CD4-positive, alpha-beta memory T cell (primary cell): ENCODE measurements at places on chromosomes 12 and 14. TPM values are rescaled to one million over a fixed set of nuclear protein-coding genes. Genes with fewer than 3 reads are reported as not detected.

DNA sequence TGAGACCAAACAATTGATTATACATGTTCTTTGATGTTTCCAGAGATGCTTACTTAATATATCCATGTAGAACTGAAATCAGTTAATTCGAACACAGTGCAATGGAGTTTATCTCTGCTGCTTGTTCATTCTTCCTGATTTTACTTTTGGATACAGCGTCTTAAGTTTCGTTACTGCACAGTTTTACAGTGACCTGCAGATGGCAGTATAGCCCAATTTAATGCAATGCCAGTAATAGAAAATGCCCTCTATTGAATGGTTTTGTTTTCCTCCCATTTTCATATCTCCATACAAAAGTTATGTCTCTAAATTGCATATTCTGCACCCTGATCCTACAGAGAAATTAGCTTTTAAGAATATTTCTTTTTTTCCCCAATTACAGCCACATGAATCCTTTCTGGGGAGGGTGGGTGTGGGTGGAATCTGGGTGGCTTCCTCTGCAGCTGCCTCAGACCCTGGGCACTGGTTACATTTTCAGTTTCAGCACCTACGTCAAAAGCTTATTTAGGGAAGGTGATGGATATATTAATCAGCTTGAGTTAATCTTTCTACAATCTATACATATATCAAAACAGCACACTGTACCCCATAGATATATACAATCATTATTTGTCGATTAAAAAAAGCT lies 101.1 kb upstream of the DCD start:
- H3K27ac ChIP-seq: no peak overlapping the region
- H3K36me3 ChIP-seq: no peaks in the 10 kb centered on the region
- H3K4me3 ChIP-seq: no peak overlapping the region
- H3K27me3 ChIP-seq: no peaks in the 10 kb centered on the region
- peak; percentile 63 for DNase-seq

DNA sequence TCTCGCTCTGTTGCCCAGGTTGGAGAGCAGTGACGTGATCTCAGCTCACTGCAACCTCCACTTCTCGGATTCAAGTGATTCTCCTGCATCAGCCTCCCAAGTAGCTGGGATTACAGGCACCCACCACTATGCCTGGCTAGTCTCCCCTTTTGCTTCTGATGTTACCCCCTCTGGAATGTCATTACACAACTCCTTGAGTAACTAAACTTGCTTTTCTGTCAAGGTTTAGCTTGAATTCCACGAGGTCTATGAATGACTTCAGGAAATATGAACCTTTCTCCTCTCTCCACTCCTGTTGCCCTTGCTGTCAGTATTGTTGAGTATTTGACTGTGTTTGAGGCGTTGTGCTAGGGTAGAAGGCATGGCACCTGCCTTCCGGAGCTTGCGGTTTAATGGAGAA lies 16.8 kb upstream of the RTRAF start:
- H3K4me3 ChIP-seq: no peak overlapping the region
- no peak for DNase-seq
- no peaks in the 10 kb centered on the region for H3K4me1 ChIP-seq
- H3K36me3 ChIP-seq: no peaks in the 10 kb centered on the region

Gene CIROP
- total RNA-seq: not detected

Gene IL26
- total RNA-seq: not detected

Gene SPX
- total RNA-seq: 0.78 TPM

Gene GPX2
- total RNA-seq: not detected

GRCh38 chr12:120539303-120539702 lies 5.1 kb downstream of the RNF10 start:
- H3K4me3 ChIP-seq: no peak overlapping the region
- no peaks in the 10 kb centered on the region for H3K27me3 ChIP-seq
- no peak for DNase-seq
- H3K36me3 ChIP-seq: no peaks in the 10 kb centered on the region

DNA sequence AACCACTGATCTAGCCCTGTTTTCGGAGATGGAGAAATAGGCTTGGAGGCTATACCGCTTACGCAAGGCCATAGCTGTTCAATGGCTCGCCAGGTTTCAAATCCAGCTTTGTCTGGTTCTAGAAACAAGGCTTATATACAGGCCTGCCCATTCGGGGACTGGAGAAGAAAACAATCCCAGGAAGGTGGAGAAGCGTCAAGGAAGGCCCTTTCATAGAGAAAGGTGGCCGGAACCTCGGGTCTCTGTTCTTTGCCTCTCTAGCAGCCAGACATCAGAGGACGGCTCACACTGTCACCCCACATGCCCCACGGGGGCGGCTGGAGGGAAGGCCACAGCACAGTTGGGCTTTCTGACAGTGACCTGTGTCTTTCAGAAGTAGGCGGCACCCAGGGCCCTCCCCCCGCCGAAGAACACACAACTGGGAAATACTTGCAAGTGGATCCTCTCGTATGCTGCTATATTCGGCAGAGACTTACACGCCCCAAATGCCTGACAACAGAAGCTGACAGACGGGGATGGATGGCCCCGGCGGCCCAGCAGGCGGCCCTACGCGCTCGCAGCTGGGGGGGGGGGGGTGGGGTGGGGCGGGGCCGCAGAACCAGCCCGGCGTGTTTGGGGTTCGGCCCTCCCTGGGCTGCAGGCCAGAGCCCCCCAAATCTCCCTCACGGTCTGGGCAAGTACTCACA lies 4.5 kb upstream of the SETD1B start:
- H3K4me3 ChIP-seq: peak overlapping the region; percentile 61
- peaks cover 21% of the 10 kb centered on the region for H3K36me3 ChIP-seq
- peak overlapping the region; percentile 91 for H3K27ac ChIP-seq
- H3K4me1 ChIP-seq: peaks cover 38% of the 10 kb centered on the region
- no peaks in the 10 kb centered on the region for H3K27me3 ChIP-seq
- DNase-seq: peak; percentile 76
